ENCODE measurements at places on chromosomes 2 and 18.

DNA sequence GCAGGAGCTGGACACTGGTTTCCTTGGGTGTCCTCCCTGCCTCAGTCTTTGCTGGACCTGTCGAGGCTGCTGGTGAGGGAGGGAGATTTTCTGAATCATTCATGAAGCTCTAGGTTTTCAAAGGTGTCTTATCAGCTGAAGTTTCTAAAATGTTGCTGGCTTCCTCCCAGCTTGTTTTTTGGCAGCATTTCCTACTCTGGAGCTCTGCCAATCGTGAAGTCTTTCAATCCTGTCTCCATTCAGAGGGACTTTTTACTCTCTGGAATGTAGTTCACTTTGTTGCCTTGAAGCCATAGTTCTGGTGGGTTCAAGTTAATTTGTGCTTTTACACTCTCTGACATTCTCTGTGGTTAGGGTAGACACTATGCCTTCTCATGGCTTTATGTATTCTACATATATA lies 23.9 kb downstream of the SNTG2 start:
- DNase-seq: no peak

- DNase-seq: no peak
Measured at GRCh38 chr2:134717286-134718022, 1.3 kb downstream of the TMEM163 start.

DNA sequence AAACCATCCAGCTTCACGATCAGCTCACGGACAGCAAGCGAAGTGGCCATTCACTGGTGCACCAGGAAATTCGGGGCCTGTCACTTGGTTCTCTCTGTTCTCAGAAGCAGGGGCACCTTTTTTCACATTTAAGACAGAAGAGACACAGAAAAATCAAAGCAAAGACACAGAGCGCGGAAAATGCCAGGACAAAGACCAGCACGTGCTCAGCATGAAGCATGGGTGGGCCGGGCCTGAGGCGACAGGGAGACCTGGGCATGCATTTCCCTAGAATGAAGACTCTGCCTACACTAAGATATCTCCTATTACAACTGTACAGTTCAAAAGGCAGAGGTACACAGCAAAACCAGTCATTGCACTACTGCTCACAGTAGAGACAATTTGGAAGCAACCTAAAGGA lies 117.4 kb upstream of the ID2 start:
- DNase-seq: no peak

GRCh38 chr2:23320058-23320457 lies 64.9 kb upstream of the KLHL29 start:
- no peak for DNase-seq

DNA sequence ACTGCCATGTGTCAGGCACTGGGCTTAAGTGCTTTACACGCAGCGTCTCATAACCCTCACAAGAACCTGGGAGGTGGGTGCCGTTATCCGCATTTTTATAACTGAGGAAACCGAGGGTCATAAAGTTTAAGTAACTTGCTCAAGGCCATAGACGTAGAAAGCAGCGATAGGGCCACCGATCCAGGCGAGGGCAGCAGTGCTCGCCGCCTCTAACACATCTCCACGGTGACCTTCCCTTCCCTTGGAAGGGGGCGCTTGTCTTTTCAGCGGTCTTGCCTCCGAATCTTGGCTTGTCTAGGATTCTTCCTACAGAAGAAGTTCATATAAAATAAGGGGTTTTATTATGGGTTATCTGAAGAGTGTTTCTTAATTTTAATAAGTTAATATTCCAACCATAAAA lies 186.6 kb downstream of the GBX2 start:
- DNase-seq: no peak

DNA sequence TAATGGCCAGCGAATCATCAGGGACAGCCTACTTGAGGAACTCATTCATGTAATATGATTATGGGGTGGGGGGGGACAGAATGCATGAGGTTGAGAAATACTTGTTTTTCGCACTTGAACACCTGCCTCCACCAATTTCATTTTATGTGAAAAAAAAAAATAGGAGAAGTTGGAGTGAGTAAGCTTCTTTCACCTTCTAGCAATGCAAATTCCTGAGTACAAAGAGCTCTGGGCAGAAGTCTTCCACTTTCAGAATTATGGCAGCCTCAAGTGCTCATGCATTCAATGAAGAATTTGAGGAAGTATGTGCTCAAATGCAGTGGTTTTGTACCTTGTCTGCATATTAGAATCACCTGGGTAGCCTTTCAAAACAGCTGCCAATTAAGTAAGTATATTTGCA lies 40.1 kb upstream of the GPD2 start:
- no peak for DNase-seq

GRCh38 chr2:69278366-69278765 lies 108.7 kb downstream of the GFPT1 start:
- DNase-seq: no peak

DNA sequence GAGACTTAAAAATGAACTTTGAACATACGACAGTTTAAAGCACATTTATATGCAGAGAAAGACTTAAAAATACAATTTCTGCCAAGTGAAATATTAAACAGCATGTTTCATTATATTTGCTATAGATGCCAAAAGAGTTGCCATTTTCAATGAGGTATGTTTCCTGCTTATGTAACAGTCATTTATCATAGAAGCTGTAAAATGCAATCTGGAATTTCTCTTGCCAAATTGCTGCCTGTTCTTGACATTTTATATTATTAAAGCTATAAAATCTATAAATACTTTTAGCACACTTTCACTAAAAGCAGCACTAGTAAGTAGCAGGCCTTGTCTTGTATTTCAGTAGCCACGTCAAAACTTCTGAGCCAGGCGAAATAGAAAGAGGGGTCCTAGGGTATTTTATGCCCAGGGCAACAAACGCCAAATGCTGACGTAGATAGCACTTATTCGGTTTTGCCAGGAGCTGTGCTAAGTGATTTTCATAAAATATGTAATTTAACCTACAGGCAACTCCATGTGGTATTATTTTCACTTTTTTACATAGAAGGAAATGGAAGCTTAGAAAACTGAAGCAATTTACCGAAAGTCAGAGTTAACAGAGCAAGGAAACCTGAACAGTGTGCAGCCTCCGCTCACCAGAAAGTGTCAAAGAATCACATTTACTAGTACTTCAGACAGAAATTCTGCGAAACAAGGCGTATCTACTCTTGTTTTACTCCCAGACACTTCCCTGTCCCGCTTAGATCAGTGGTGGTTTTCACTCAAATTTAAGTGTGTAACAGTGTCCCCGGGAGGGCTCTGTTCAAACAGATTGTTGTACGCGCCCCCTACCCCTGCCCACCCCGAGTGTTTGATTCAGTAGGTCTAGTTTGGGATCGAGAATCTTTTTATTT lies 1.2 kb upstream of the CYP20A1 start:
- no peak for DNase-seq

- DNase-seq: no peak
Measured at GRCh38 chr18:21803495-21803894, 62.9 kb downstream of the MIB1 start.

DNA sequence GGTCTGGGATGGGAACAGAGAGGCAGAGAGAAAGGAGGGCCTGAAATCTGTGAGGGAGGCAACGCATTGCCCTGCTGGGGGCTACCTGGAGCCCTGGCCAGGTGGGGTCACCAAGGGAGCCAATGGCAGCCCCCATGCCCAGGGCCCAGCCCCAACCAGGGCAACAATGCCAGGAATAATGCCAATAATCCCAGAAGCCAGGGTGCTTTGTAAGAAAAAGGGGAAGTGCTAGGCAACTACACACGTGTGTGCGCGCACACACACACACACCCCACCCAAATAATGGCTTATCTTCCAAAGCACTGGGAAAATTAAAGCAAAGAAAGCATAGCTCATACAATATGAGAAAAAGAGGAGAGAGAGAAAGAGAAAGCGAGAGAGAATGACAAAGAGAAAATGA lies 7.0 kb upstream of the CLEC4F start:
- DNase-seq: no peak

GRCh38 chr18:49778826-49779465 lies 34.4 kb downstream of the ACAA2 start:
- DNase-seq: no peak

DNA sequence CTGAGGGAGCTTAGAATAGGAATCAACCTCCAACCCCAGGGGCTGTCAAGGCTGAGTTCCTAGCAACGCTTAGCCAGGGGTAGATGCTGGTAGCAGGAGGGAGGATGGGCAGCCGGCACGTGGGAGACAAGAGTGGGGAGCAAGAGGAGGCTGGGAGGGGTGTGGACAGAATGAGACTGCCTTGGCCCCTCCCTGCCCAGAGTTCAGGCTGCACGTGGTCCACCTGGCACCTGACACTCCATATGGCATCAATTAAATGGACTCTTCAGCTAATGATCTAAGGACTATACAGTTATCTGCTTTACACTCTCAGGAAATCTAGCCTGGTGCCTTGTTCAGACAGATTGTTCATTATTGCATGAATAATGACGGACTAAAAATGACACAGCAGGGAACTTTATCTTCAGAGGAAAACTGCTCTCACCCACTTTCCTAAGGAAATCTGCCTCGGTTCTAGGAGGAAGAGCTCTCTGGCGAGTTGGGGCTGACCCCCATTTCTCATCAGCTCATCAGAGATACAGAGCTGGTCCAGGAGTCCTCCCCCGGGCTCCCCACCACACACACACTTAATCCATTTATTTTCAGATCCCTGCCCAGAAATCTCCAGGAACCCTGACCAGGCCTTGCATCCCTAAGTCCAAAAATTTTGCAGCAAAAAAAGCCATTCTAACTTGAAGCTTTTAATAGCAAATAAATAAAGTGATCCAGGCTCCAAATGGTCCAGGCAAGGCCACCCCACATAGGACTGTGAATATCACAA lies 102.1 kb upstream of the CDC42EP3 start:
- DNase-seq: no peak

DNA sequence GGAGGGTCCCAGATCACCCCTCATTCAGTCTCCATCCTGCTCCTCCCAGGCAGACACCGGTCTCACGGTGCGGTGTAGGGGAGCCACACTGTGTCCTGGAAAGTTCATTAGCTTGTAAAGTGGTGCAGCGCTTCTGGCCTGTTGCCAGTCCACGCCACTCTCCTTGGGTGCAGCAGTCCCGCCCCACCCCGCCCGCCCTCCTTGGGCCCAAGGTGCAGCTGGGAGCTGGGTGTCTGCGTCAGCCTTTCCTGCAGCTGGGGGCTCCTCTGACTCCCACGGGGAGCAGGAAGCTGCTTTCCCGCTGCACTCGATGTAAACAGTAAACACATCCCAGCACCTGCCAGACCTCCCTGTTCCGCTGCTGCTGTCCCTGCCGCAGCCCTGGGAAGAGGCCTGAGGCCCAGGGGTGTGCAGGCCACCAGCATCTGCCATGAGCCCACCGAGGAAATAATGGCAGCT lies 53.8 kb upstream of the ASB18 start:
- DNase-seq: no peak

GRCh38 chr18:43514747-43515146 lies 237.5 kb upstream of the SYT4 start:
- DNase-seq: no peak

DNA sequence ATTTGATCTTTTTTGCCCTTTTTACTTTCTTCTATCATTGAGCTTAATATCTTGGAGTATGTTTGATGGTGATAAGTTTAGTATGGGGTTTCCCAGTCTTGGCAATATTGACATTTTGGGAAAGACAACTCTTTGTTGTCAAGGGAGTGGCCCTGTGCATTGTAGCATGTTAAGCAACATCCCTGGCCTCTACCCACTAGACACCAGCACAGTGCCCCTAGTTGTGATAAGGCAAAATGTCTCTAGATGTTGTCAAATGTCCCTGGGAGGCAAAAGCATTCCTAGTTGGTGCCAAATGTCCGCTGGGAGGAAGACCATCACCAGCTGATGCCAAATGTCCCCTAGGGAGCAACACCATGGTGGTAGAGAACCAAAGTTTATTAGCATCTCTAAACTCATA lies 28.2 kb downstream of the GULP1 start:
- DNase-seq: no peak

Measured in CD4-positive, alpha-beta T cell treated with Interleukin-15 for 4 hours (primary cell).